ENCODE measurements at places on chromosomes 11 and 22.

DNA sequence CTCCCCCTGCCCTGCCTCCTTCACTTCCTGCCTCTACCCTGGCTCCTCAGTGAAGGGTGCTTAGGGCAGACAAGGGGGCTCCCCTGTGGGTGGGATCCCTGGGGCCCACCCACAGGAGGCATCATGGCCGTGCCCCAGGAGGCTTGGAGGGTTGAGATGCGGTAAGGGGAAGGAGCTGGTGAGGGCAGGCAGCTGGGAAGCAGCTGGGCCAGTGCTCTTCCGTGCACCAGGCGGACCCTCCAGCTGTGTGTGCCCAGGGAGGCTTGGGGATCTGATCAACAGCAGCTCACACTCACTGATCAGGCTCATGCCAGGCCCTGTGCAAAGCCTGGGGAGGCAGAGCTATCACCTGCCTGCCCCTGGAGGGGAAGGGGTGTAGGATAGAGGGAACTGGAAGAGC, 59.3 kb upstream of the TTLL12 start:
- DNase-seq, result no peak

- DNase-seq, result no peak
These were observed 2.0 kb downstream of the KDM2A start for GRCh38 chr11:67120881-67121710.

GRCh38 chr22:33000342-33001280, 57.6 kb downstream of the SYN3 start:
- DNase-seq, result peak; percentile 70

DNA sequence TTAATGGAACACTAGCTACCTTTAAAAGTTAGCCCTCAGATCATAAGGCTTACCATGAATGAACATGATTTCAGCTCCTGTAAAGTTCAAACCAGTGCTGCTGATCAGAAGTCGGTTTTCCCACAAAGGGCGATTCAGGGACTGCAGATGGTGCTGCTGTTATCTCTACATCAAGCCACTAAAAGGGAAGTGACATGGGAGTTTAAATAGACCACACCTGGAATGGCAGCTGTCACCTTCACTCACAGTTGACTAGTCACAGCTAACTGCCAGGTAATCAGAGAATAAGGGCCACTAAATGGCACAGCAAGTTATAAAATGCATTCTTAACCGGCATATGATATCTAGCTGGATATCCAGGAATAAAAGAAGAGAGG, 581.1 kb upstream of the ARHGAP42 start:
- DNase-seq, result peak; percentile 90

GRCh38 chr11:616320-617198, 809 bp upstream of the IRF7 start:
- no peak for DNase-seq

DNA sequence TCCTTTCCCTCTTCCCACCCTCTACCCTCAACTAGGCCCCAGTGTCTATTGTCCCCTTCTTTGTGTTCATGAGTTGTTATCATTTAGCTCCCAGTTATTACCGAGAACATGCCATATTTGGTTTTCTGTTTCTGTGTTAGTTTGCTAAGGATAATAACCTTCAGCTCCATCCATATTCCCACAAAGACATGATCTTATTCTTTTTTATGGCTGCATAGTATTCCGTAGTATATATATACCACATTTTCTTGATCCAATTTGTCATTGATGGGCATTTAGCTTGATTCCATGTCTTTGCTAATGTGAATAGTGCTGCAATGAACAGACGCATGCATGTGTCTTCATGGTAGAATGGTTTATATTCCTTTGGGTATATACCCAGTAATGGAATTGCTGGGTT, 17.8 kb downstream of the C11orf71 start:
- no peak for DNase-seq

DNA sequence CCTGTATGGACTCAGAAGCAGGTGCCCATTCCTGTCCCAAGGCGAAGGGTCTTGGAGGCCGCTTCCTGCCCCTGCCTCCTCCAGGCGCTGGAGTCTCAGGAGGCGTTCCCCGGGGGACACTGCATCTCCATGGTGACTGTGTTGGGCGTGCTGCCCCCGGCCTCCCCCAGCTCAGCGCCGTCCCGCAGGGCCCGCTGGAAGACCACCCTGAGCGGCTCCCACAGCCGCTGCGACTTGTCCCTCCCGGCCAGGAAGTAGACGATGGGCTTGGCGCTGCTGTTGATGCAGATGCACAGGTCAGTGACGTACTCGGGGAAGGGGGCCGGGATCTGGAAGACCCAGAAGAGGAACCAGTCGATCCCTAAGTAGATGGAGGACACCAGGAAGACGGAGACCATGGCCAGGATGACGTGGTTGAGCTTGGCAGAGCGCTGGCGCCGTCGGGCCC, 7.8 kb downstream of the MRGPRF start:
- no peak for DNase-seq

DNA sequence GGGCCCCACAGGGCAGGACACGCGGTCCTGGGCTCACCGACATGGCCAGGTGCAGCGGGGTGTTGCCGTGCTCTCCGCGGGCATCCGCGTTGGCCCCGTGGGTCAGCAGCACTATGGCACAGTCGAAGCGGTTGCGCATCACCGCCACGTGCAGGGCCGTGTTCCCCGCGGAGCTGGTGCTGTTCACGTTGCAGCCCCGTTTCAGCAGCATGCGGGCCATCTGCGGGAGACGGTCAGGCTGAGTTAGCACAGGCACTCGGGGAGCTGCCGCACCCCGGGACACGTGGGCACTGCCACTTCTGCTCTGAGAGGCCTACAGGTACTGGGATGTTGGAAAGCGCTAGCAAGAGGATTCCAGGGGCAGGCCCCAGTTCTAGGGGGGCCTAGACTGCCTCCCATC, 22.3 kb upstream of the BAIAP2L2 start:
- no peak for DNase-seq

DNA sequence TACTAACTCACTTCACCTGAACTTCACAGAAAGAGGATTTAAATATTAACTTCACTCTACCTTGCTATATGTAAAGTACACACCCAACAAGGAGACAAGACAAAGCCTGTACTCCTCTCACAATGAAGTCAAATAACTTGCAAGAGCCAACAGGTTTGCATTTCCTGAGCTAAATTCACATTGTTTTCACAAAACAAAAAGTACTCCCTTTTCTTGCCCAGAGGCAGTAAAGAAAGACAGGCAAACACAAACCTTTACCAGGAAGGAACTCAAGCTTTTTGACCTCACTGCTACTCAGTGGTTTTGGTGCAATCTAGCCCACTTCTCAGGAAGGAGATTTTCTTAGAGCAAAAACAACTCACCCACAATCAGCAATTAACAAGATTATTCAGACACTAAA, 15.7 kb downstream of the USP28 start:
- no peak for DNase-seq

- no peak for DNase-seq
These were observed 2.7 kb downstream of the PITPNM1 start for GRCh38 chr11:67502328-67502979.

DNA sequence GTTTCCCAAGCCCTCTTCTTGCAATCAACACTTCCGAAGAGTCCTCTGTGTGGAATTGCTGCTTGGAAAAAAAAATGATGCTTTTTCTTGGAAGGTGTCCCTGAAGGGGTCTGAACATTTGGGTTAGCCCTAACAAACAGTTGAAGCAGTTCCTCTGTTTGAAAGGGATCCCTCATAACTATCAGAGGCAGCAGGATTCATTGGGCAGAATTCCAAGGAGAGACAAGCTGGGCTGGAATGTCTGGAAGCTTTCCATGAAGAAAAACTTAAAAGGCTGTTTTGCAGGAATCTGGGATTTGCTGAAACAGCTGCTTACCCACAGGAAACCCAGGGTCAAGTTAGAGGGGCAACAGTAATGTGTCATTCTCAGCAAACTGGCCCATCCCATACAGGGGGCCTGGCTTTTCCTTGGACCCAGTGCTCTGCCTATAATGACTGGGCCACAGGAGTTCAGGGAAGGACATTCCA, 3.1 kb downstream of the CSNK2A3 start:
- DNase-seq, result no peak

DNA sequence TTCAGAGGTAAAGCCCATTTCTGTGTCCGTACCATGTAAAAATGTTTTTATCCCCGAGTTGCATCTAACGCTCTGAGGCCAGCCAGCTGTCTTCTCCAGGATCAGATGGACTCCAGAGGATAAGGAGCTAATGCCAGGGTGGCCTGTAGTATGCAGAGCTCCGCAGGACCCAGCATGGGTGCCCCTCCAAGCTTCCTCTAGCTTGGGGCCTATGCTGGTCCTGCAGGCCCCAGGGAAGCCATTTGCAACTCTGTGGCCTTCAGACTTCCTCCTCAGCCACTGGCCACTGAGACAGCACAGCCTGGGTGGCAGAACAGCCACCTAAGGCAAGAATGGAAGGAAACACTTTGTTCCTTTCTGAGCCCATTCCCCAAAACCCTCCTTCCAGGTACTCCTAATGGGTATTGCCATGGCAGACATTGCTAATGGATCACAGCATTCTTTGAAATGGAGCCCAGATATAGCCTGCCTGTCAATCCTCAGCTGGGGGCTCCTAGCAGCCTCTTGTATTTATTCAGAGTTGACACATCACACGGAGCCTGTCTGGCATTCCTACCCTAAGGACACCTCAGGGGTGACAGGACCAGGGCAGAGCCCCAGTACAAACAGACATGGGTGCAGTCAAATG, 4.7 kb downstream of the ADA2 start:
- no peak for DNase-seq

DNA sequence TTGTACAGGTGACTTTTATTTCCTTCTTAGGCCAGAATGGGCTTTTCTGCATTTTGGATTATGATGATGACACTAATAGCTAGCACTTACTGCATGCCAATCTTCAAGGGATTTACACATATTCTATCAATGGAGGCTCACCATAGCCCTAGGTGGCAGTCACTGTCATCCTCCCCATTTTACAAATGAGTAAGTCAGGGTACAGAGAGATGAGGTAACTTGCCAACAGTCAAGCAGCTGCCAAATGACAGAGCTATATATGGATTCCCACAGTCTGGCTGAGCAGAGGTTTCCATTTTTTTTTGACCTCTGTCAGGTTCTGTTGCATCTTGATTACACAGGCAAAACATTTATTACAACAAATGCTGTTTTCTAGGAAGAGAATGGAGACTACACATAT, 23.8 kb upstream of the C11orf96 start:
- DNase-seq, result no peak

GRCh38 chr11:20933086-20933485, 263.7 kb downstream of the NELL1 start:
- no peak for DNase-seq

DNA sequence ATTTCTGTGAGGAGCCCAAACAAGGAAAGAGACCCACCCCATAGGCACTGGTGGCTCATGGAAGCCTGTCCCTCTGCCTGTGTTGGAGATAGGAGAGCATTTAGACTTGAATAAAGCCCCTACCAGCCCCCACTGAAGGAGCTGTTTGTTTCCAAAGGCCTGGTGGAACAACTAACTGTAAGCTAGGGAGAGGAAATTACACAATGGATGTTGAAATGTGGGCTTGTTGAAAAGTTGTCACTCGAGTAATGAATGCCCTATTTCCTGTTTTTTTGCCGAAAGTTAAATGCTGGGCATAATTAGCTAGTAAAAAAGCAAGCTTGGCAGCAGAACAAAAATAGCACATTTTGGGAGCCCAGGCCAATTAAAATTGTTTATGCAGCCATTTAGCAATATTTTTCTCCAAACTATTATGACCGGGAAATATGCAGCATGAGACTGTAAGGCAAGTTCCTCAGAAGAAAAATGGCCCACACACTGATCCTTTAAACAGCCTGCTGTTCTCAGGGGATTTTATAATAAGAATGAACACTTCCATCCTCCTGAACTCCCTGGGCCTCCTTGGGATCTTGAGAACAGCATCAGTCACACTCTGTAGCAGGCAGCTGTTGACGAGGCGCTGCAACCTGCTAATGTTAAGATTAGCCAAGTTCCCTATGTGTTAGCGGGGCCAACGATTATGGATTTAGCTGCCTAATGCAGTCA, 38.6 kb upstream of the LMO2 start:
- DNase-seq, result peak; percentile 17

DNA sequence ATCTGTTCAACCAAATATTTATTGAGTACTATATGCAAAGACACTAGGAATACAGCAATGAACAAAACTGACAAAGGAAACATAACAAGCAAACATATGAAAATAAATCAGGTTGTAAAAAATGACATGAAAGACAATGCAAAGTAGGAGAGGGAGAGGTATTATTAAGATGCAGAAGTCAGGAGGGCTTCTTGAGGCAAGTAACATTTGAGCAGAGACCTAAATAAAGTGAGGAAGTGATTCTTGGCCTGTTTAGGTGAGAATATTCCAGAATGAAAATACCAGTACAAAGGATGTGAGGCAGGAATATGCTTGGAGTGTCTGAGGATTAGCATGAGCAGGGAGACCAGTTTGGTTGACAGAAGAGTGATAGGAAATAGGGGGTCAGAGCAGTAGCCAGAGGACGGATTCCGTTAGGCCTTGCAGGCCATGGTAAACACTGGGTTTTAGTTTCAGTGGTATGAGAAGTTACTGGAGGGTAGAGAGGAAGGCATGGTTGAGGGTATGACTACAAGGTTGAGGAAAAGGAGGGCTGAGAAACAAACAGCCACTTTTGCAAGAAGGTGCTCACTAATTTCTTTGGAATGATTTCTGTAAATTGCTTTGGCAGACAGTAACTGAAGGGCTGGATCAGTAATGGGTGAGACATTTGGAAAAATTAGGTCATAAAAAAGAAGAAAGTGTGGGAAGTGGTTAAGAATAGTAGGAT, 191.9 kb downstream of the SWAP70 start:
- no peak for DNase-seq

DNA sequence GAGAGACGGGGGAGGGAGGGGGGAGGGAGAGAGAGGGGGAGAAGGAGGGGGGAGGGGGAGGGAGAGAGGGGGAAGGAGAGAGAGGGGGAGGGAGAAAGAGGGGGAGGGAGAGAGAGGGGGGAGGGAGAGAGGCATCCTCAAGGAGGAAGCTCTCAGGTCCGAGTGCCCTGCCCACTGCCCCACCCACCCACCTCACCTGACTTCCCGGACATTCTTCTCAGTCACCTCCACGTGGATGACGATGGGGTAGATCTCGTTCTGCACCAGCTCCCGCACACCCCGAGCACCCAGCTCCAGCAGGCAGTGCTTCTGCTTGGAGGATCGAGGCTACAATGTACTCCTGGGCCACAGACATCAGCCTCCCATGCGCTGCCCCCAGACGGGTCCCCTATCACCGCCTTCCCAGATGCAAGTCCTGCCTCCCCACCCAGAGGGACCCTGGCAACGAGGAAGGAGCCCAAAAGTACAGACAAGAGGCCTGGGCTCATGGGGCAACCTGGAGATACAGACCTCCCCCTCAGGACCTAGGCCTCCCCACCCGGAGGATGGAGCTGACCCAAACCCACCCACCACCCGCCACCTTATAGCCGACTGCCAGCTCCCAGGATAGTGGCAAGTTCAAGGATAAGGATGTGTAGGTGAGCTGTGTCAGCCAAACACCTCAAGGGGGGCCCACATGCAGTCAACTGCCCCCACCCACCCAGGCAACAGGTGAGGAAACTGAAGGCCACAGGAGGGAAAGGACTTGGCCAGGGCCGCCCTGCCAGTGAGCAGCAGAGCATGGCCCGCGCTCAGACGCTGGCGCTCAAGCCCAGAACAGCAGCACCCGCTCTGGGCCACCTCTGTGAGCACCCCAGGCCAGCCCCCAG, 5.6 kb upstream of the MFNG start:
- peak; percentile 60 for DNase-seq

- DNase-seq, result no peak
These were observed 13.5 kb upstream of the EHD1 start for GRCh38 chr11:64891880-64892279.

Measured in NCI-H2171 (cell line).